HCT116 (cell line): ENCODE measurements at places on chromosomes 1 and 21. TPM values are rescaled to one million over a fixed set of nuclear protein-coding genes. Genes with fewer than 3 reads are reported as not detected.

SETD4 gene
- 22.7 TPM for total RNA-seq

PODN gene
- 0.22 TPM for total RNA-seq

IL12RB2 gene
- total RNA-seq = 0.22 TPM

MYOM3 gene
- 7.9 TPM for total RNA-seq

GOLT1A gene
- 8.0 TPM for total RNA-seq

CFAP141 gene
- total RNA-seq = not detected

C8A gene
- total RNA-seq = 0.10 TPM

GUCA2A gene
- not detected for total RNA-seq

PHACTR4 gene
- total RNA-seq = 36.0 TPM

RNF186 gene
- not detected for total RNA-seq

STUM gene
- total RNA-seq = not detected

GRCh38 chr1:229070168-229070567, 200.7 kb upstream of the RAB4A start:
- peaks cover 7% of the 10 kb centered on the region; the same call in 1 of the 2 replicates for H3K4me1 ChIP-seq
- H3K4me3 ChIP-seq = no peak overlapping the region
- no peaks in the 10 kb centered on the region for H3K36me3 ChIP-seq
- DNase-seq = no peak
- H3K27me3 ChIP-seq = peaks cover 30% of the 10 kb centered on the region
- H3K27ac ChIP-seq = no peak overlapping the region

GRCh38 chr21:42094811-42095210, 23.7 kb downstream of the UMODL1 start:
- no peak overlapping the region for H3K27ac ChIP-seq
- H3K36me3 ChIP-seq = no peaks in the 10 kb centered on the region
- H3K4me3 ChIP-seq = no peak overlapping the region
- H3K27me3 ChIP-seq = peaks cover 7% of the 10 kb centered on the region; the same call in 1 of the 2 replicates
- H3K4me1 ChIP-seq = peaks cover 20% of the 10 kb centered on the region

DNA sequence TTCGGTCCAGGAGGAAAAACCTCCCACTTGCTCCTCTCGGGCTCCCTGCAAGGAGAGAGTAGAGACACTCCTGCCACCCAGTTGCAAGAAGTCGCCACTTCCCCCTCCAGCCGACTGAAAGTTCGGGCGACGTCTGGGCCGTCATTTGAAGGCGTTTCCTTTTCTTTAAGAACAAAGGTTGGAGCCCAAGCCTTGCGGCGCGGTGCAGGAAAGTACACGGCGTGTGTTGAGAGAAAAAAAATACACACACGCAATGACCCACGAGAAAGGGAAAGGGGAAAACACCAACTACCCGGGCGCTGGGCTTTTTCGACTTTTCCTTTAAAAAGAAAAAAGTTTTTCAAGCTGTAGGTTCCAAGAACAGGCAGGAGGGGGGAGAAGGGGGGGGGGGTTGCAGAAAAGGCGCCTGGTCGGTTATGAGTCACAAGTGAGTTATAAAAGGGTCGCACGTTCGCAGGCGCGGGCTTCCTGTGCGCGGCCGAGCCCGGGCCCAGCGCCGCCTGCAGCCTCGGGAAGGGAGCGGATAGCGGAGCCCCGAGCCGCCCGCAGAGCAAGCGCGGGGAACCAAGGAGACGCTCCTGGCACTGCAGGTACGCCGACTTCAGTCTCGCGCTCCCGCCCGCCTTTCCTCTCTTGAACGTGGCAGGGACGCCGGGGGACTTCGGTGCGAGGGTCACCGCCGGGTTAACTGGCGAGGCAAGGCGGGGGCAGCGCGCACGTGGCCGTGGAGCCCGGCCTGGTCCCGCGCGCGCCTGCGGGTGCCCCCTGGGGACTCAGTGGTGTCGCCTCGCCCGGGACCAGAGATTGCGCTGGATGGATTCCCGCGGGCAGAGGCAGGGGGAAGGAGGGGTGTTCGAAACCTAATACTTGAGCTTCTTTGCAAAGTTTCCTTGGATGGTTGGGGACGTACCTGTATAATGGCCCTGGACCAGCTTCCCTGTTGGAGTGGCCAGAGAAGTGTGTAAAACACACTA, 45.3 kb downstream of the MRPL39 start:
- H3K36me3 ChIP-seq = no peaks in the 10 kb centered on the region
- no peaks in the 10 kb centered on the region for H3K27me3 ChIP-seq
- no peaks in the 10 kb centered on the region for H3K4me1 ChIP-seq

- H3K36me3 ChIP-seq = no peaks in the 10 kb centered on the region
- H3K27me3 ChIP-seq = peaks cover 6% of the 10 kb centered on the region; the same call in 1 of the 2 replicates
- peaks cover 19% of the 10 kb centered on the region for H3K4me1 ChIP-seq
- H3K4me3 ChIP-seq = no peak overlapping the region
Observed at GRCh38 chr1:155124503-155125463, 2.9 kb upstream of the EFNA1 start.

DNA sequence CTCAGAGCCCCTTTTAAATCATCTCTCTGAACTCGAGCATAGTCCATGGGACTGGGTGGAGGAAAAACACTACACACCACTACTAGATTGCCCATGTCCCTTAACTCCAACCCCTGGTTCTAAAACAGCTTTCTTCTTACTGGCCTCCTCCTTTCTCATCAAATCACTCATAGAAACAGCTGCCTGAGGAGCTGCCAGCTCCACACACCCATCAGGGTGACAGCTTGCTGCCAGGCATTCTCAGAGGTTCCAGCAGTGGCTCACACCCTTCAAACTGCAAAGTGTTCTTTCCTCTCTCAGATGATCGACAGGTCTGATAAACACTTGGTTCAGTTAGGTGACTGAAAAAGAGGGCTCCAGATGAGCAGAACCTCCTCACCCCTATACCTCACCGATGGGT, 543.0 kb upstream of the PLXNA2 start:
- H3K4me3 ChIP-seq = no peak overlapping the region
- DNase-seq = no peak
- no peaks in the 10 kb centered on the region for H3K4me1 ChIP-seq
- no peaks in the 10 kb centered on the region for H3K36me3 ChIP-seq

GRCh38 chr1:9539829-9540550, 725 bp downstream of the SLC25A33 start:
- DNase-seq = no peak
- H3K27me3 ChIP-seq = no peaks in the 10 kb centered on the region
- peak overlapping the region; percentile 88 for H3K27ac ChIP-seq
- peak overlapping the region; percentile 81 for H3K4me3 ChIP-seq
- H3K36me3 ChIP-seq = no peaks in the 10 kb centered on the region

DNA sequence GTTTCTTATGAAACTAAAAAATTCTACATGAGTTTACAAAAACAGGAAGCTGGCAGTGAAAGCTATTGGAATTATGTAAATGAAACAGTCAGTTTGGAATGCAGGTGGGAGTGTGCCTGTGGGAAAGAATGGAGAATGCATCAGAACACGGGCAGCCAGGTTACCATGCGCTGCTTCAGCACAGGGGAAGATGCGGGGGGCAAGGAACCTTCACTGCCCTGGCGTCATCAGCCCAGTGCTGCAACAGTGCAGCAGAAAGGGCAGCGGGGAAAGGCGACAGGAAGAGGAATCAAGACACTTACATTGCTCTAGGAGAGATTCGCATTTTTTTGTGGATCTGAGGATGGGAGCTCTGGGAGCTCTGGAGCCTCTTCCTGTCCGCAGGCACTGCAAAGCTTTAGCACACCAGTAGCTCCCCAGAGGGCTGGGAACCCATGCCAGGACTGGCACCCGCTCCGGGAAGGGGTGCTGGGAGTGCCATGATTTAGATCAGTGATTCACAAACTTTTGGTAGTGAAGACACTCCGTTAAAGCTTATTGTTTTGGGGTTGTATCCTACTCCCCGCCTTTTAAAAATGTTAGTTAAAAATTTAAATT, 64.1 kb upstream of the WDR26 start:
- no peaks in the 10 kb centered on the region for H3K27me3 ChIP-seq
- peak overlapping the region; percentile 66; the same call in 1 of the 2 replicates for H3K27ac ChIP-seq
- peaks cover 40% of the 10 kb centered on the region for H3K4me1 ChIP-seq
- no peak for DNase-seq
- H3K4me3 ChIP-seq = no peak overlapping the region
- H3K36me3 ChIP-seq = no peaks in the 10 kb centered on the region

- H3K4me1 ChIP-seq = no peaks in the 10 kb centered on the region
- H3K36me3 ChIP-seq = no peaks in the 10 kb centered on the region
- H3K27me3 ChIP-seq = no peaks in the 10 kb centered on the region
Observed at GRCh38 chr21:40839521-40839920, 7.4 kb downstream of the DSCAM start.

DNA sequence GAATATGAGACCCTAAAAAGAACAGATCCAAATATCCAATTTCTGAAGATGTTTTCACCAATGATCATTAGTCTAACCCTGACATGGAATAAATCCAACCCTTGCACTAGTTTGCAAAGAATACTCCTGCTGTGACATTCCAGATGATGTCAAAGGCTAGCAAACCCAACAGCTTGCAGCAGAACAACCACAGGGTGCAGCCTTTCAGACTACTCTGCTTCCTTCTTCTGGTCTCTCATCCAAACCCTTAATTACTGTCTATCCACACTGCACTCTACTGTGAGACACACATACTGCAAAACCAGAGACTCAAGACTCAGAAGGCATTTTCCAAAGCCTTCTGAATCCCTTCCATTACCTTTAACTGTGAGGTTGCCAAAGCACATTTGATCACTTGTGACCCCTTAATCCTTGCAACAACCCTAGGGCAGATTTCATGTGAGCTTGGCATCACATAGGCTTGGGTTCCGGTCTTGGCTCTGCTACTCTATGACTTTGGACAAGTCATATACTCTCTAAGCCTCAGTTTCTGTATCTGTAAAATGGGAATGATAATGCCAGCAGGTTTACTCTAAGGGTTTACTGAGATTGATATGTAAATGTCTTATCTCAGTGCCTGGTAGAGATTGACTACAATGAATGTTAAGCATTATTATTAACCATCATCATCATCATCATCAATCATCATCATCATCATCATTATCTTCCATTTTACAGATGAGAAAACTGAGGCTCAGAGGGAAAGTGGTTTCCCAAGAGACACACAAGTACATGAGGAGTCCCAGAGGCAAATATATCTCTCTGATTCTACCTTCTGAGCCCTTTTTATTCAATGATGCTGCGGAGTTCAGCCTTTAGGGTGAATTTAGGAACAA, 94.5 kb downstream of the SYF2 start:
- H3K4me3 ChIP-seq = no peak overlapping the region
- no peaks in the 10 kb centered on the region for H3K27me3 ChIP-seq
- no peaks in the 10 kb centered on the region for H3K4me1 ChIP-seq
- no peak overlapping the region for H3K27ac ChIP-seq
- no peaks in the 10 kb centered on the region for H3K36me3 ChIP-seq

- no peaks in the 10 kb centered on the region for H3K36me3 ChIP-seq
- H3K27me3 ChIP-seq = no peaks in the 10 kb centered on the region
- no peak for DNase-seq
- H3K4me1 ChIP-seq = no peaks in the 10 kb centered on the region
- H3K27ac ChIP-seq = no peak overlapping the region
Observed at GRCh38 chr1:20931930-20932436, 144.9 kb upstream of the HP1BP3 start.
